ENCODE measurements at places on chromosomes 11 and 22. TPM values are rescaled to one million over a fixed set of nuclear protein-coding genes. Genes with fewer than 3 reads are reported as not detected.

The MMP1 gene
- polyA plus RNA-seq: not detected

The SDHAF2 gene
- 43.8 TPM for polyA plus RNA-seq

The AGBL2 gene
- polyA plus RNA-seq: 1.9 TPM

The MS4A3 gene
- polyA plus RNA-seq: not detected

The KRTAP5-9 gene
- polyA plus RNA-seq: not detected

The ACR gene
- polyA plus RNA-seq: 0.11 TPM

The MS4A1 gene
- not detected for polyA plus RNA-seq

Measured in A549 (cell line).